ENCODE measurements at places on chromosomes 7 and 10. TPM values are rescaled to one million over a fixed set of nuclear protein-coding genes. Genes with fewer than 3 reads are reported as not detected.

DNA sequence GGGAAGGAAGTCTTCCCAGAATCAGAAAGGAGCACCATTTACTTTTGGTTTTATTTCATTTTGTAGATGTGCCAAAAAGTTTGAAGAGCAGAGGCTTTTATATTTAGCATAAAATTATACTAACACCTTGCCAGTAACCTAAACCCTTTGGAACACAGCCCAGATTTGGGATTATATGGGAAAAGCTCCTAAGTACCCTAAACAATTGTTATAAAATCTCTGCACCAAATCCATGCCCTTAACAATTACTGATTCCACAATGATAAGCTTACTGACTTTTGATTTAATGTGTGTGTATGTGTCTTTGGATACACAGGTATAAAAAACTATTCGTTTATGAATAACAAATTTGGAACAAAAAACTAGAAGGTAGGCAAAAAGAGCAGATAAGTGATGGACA, 39.0 kb upstream of the TMEM229A start:
- no peak overlapping the region for H3K4me3 ChIP-seq
- DNase-seq = no peak
- H3K36me3 ChIP-seq = no peaks in the 10 kb centered on the region
- peaks cover 10% of the 10 kb centered on the region for H3K4me1 ChIP-seq
- H3K27me3 ChIP-seq = no peaks in the 10 kb centered on the region
- H3K27ac ChIP-seq = no peak overlapping the region

DNA sequence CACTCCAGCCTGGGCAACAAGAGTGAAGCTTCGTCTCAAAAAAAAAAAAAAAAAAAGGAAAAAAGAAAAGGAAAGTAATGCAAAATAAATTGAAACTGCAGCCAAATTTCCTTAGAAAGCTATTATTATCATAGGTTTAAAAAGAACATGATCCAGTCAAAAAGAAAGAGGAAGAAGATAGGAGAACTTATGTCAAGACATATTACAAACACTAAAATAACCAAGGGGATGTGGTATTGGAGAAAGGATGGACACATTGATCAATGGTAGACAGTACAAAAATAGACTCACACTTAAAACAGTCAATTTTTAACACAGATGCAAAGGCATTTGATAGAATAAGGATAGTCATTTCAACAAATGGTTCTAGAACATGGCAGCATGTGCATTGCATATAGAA, 27.3 kb upstream of the PFKP start:
- no peak overlapping the region for H3K27ac ChIP-seq
- DNase-seq = no peak
- no peaks in the 10 kb centered on the region for H3K27me3 ChIP-seq

DNA sequence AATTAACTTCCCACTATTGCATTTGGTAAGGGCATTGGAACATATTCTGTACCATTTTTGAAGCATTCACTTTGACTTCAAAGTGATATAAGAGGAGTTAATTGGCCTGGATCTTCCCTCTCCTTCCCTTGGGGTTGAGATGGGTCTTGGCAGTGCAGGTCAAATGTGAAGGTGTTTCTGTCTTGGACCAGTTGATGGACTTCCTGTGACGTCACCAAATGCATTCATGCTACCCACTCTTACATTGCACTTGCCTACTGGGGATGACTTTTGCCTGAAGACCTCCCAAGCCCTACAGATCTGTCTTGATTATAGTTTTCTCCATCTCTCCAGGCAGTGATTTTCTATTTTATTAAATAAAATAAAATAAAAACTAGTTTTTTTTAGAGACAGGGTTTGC, 221.5 kb downstream of the BUB3 start:
- no peaks in the 10 kb centered on the region for H3K4me1 ChIP-seq
- H3K27me3 ChIP-seq = no peaks in the 10 kb centered on the region
- no peak overlapping the region for H3K27ac ChIP-seq

DNA sequence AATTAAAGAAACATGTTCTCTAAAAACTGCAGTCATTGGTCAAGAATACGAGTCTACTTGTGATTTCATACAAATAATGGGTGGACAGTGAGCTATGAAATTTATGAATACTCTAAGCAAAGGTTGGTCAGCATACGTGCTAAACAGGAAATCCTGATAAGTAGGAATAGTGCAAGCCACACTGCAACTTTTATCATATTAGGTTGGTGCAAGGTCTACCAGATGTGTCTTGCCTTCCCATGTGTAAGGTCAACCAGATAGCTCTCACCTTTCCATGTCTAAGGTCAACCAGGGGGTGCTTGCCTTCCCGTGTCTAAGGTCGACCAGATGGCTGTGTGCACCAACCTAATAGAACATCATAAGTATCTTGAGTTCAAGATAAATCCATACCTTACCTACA, 2.0 kb upstream of the ITGB1 start:
- DNase-seq = no peak
- peaks cover 29% of the 10 kb centered on the region for H3K36me3 ChIP-seq
- peak overlapping the region; percentile 98 for H3K4me3 ChIP-seq
- H3K27me3 ChIP-seq = no peaks in the 10 kb centered on the region
- H3K4me1 ChIP-seq = peaks cover 46% of the 10 kb centered on the region
- peak overlapping the region; percentile 99 for H3K27ac ChIP-seq

GRCh38 chr7:34042406-34042805, 137.1 kb downstream of the BMPER start:
- H3K36me3 ChIP-seq = no peaks in the 10 kb centered on the region
- DNase-seq = peak; percentile 77
- no peaks in the 10 kb centered on the region for H3K27me3 ChIP-seq
- peak overlapping the region; percentile 48 for H3K27ac ChIP-seq

GRCh38 chr7:106518239-106518638, 142.7 kb downstream of the CCDC71L start:
- H3K36me3 ChIP-seq = no peaks in the 10 kb centered on the region
- DNase-seq = no peak
- H3K27ac ChIP-seq = no peak overlapping the region
- H3K4me3 ChIP-seq = no peak overlapping the region
- no peaks in the 10 kb centered on the region for H3K4me1 ChIP-seq

DNA sequence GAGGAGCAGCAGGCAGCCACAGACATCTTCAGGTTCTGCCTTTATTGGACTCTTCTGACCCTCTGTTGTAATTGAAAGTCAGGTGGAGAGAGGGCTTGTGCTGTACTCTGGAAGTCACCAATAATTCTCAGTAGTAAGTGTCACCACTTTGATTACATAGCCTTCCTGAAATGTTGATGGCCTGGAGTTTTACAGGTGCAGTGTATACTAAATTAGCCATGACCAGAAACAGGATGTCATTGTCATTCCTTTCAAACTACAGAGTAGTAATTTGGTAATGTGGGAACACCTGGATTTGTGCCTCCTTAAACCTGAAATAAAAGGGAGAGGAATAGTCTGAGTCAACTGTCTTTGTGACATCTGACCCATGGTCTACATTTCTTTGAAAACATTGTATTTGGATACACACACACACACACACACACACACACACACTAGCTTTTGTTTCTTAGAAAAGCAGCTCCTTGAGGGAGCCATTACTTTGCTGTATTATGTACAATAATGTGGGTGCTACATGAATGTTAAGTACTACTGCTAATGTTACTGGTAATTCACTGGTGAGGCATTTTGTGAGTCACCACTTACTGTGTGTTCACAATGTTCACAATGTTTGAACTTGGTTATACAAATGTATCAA, 19.6 kb downstream of the ARL4A start:
- no peaks in the 10 kb centered on the region for H3K27me3 ChIP-seq
- H3K36me3 ChIP-seq = no peaks in the 10 kb centered on the region
- no peak for DNase-seq
- H3K4me3 ChIP-seq = no peak overlapping the region
- H3K4me1 ChIP-seq = peaks cover 5% of the 10 kb centered on the region
- no peak overlapping the region for H3K27ac ChIP-seq

- no peak overlapping the region for H3K4me3 ChIP-seq
- no peaks in the 10 kb centered on the region for H3K27me3 ChIP-seq
- H3K36me3 ChIP-seq = no peaks in the 10 kb centered on the region
- H3K27ac ChIP-seq = no peak overlapping the region
Observed at GRCh38 chr7:24720283-24720682, 37.0 kb downstream of the GSDME start.

GRCh38 chr7:141418066-141418465, 133.1 kb upstream of the AGK start:
- H3K36me3 ChIP-seq = no peaks in the 10 kb centered on the region
- H3K27ac ChIP-seq = no peak overlapping the region
- H3K4me1 ChIP-seq = no peaks in the 10 kb centered on the region
- H3K27me3 ChIP-seq = no peaks in the 10 kb centered on the region
- DNase-seq = no peak

DNA sequence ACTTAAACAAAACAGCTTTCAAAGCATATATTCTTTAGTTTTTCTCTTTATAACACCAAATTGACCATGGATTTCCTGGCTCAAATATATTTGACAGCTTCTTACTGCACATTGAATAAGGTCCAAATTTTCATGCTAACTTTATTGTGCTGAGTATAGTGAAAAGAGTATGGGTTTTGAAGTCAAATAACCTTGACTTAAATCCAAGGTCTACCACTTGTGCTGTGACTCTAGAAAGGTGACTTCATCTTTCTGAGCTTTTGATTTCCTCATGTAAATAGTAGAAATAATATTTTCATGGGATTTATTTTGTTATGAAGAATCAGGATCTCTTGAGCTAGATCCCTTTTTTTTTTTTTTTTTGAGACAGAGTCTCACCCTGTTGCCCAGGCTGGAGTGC, 139.4 kb upstream of the GPR22 start:
- DNase-seq = no peak
- H3K27me3 ChIP-seq = no peaks in the 10 kb centered on the region
- H3K36me3 ChIP-seq = no peaks in the 10 kb centered on the region
- no peak overlapping the region for H3K27ac ChIP-seq
- no peak overlapping the region for H3K4me3 ChIP-seq

GRCh38 chr7:135717693-135718092, 10.3 kb downstream of the SLC13A4 start:
- no peak for DNase-seq
- no peak overlapping the region for H3K4me3 ChIP-seq
- H3K27ac ChIP-seq = no peak overlapping the region
- no peaks in the 10 kb centered on the region for H3K27me3 ChIP-seq
- no peaks in the 10 kb centered on the region for H3K36me3 ChIP-seq
- peaks cover 31% of the 10 kb centered on the region for H3K4me1 ChIP-seq

ACSL5 gene
- 3.2 TPM for total RNA-seq

CALML3 gene
- total RNA-seq = not detected

OR2A1 gene
- not detected for total RNA-seq

AKR1C1 gene
- 0.81 TPM for total RNA-seq

CLRN3 gene
- total RNA-seq = not detected

ZSCAN21 gene
- 13.9 TPM for total RNA-seq

MUC12 gene
- not detected for total RNA-seq

All from SJSA1 (cell line).